Right ventricle myocardium inferior (tissue), 1 donor: ENCODE measurements at places on chromosomes 2 and 18. TPM values are rescaled to one million over a fixed set of nuclear protein-coding genes. Genes with fewer than 3 reads are reported as not detected.

Gene AMER3
- not detected for total RNA-seq

Gene MROH2A
- total RNA-seq = not detected

Gene LBX2
- 0.43 TPM for total RNA-seq

Gene TPO
- total RNA-seq = 5.2 TPM

Gene PKP4
- 47.9 TPM for total RNA-seq

Gene ZNF385B
- total RNA-seq = 0.35 TPM

Gene PAX3
- total RNA-seq = not detected

Gene SAG
- not detected for total RNA-seq

Gene CD8B2
- total RNA-seq = not detected

- no peak for DNase-seq
These were observed 544 bp downstream of the DNAJC27 start for GRCh38 chr2:24971286-24971535.

DNA sequence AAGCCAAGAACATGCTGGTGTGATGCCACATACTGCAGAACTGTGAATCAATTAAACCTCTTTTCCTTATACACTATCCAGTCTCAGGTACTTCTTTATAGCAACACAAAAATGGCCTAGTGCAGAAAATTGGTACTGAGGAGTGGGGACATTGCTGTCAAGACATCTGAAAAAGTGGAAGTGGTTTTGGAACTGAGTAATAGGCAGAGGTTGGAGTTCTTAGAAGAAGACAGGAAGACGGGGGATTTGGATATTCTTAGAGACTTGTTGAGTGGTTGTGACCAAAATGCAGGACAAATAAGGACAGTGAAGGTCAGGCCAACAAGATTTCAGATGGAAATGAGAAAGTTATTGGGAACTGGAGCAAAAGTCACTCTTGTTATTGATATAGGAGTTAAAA, 31.3 kb upstream of the CDH2 start:
- DNase-seq = no peak

DNA sequence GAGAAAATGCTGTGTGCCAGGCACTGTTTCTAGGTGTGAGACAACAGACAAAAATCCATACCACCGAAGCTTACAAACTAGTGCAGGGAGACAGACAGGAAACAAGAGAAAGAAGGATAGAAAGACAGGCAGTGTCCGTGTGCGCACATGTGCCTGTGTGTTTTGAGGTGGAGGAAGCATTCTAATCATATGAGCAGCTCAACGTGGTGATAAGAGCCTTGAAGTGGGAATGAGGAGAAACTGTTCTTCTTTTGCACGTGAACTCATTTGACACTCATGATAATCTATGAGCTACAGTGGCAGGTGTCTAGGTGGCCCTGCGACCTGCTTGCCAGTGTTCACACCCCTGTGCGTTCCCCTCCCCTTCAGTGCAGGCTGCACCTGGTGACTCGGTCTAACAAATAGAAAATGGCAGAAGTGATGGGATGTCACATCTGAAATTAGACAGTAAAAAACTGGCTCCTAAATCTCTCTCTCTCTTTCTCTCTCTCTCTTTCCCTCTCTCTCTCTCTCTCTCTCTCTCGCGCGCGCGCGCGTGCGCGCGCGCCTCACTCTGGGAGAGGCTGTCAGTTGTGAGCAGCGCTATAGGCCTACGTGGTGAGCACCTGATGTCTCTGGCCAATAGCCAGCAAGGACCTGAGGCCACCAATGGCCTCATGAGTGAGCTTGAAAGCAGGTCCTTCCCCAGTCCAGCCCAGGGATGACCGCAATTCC, 74.8 kb downstream of the EN1 start:
- no peak for DNase-seq

GRCh38 chr18:9971313-9971920, 57.6 kb downstream of the VAPA start:
- DNase-seq = no peak

GRCh38 chr2:187971893-187972292, 319.8 kb upstream of the GULP1 start:
- DNase-seq = no peak

GRCh38 chr2:220452561-220452960, 825.1 kb downstream of the SLC4A3 start:
- no peak for DNase-seq

DNA sequence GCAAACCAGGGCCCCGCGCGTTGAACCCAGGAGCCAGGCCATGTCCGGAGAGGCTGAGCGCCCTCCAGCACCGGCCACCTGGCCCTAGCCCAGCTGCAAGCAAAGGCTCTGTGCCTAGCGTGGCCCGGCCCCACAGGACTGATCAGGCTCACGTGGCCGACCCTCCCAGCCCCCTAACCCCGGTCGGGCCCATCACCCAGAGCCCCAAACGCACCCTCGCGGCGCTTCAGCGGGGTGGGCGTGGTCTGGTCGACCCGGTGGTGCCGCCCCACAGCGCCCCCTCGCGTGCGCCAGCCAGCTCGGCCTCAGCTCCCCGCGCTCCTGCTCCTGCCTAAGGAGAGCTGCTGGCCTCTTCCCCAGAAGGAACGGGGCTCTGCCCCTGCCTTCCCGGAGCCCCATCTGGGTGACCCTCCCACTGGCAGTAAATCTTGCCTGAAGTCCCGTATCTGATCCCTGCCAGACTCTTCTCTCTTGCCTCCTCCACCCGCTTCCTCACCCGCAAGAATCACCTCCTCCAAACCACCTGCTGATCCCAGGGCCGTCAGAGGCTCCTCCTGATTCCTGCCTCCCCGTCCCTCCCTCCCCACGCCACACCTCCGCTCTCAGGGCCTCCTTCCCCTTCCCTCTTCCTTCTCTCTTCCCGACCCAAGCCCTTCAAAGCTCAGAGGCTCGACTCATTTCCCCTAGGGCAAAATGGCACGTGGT, 12.3 kb upstream of the TEX51 start:
- peak; percentile 84 for DNase-seq

DNA sequence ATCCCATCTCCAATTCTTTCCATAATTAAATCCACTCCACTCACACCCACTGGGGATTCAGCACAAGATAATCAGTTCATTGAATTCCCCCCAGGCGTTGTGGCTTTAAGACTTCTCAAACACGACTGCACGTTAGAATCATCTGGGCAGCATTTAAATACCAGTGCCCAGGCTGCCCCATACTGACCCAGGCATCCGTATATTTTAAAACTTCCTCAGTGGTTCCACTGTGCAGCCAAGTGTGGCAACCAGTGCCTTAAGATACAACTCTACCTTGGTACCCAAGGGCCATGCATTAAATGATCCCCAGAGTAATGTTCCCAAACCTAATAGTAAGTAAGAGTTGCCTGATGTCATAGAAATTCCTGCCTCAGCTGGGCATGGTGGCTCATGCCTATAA, 54.3 kb upstream of the BZW1 start:
- no peak for DNase-seq

- DNase-seq = no peak
These were observed 144.0 kb downstream of the MSH2 start for GRCh38 chr2:47546994-47547393.

DNA sequence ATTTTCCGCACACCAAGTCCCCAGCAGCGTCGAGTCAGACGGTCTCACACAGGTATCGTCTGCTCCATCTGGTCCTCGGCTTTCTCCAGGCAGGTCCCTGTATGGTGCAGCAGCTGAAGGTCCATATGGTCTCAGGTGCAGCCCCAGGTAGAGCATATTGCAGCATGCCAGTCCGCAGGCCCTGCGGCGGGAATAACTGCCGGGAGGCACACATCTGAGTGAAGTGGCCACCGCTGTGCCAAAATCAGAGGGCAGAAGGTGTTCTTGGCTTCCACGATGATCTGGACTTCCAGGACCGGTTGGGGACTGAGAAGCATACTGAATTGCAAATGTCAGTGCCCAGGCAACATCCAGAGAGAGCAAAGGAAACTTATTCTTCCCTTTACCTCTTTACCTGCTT, 320.3 kb downstream of the RNF144A start:
- no peak for DNase-seq

GRCh38 chr2:200306196-200306930, at the start of gene SPATS2L:
Gene SPATS2L (plus strand): TSS chr2:200306693. CDS start chr2:200389245, 82,552 bp downstream.
- DNase-seq = peak; percentile 89

DNA sequence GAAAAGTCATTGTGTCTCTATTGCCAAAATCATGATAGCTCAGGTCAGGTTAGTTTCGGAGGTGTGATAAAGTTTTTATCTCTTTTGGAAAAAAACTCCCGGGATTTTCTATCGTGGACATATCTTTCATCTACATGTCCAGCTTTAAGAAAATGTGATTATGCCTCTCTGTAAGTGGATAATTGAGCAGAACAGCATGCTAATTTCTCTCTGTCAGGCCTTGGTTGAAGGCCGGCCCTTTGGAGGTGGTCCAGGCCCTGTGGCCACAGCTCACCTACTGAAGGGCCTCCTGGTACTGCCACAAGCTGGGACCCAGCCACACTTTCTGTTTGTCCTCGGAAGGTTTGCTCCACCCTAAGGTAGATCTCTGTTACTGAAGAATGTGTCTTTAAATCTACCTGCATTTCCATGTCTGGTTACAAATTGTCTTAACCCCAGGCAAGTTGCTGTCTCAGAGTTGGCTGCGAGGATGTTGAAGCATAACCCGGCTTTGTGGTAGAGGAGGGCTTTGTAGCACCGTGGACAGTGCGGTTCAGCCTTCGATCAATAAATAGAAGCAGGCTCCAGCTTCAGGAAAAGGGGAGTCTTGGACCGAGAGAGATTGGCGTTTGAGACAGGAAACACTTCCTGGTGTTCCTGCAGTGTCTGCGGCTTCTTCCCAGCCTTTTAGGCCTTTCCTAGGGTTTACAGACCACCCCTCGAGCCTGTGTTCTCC, 25.5 kb downstream of the TCF7L1 start:
- no peak for DNase-seq

GRCh38 chr2:189557373-189557772, 23.2 kb downstream of the SLC40A1 start:
- DNase-seq = no peak

DNA sequence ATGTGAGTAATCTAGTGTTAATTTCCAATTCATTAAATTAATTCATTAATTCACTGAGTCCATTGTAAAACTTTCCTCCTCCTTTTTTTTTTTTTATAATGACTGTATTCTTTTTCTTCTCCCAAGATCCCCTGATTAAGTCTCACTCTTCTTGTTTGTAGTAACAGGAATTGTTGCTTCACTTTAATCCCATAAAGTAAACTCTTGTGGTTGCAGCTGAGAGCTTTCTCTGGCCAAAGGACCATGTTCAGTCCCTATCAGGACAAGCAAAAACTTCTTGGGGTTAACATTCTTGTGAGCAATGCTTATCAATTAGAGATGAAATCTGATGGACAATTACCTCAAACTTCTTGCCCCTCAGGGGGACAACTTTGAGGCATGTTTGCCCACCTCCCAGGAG, 400.2 kb upstream of the SPHKAP start:
- DNase-seq = no peak

DNA sequence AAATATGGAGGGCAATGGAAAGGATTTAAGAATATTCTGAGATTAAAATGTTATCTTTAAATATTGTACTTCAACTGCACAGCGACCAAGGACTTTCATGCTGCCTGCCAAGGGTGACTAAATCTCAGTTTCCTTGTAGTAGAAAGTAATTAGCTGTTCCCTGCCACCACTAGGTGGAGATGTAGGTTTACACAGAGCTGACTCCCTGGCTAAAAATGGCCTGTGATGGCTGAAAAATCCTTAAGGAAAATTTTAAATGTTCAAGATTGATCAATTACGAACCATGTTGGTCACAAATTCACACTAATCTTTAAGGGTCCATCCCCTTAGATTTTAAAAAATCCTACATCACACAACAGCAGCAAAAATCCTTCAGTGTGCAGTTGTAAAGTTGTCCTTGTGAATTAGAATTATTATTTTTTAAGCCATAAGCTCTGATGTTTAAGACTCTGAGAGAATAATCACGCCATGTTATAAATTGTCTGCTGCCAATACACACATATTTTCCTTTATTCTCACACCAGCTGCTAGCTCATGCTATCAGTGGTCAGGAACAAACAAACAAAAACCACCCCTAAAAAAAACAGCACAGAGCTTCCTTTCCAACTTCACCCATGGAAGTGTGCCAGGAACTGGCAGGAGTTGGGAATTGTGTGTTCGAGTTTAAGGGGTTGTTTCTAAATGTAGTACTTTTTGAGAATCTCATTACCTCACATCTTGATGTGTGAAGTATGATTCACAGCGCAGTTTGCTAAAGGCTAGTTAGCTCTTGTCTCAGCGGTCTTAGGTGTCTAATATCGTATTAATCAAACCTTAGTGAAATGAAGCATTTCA, 399.8 kb downstream of the TMEM182 start:
- no peak for DNase-seq

DNA sequence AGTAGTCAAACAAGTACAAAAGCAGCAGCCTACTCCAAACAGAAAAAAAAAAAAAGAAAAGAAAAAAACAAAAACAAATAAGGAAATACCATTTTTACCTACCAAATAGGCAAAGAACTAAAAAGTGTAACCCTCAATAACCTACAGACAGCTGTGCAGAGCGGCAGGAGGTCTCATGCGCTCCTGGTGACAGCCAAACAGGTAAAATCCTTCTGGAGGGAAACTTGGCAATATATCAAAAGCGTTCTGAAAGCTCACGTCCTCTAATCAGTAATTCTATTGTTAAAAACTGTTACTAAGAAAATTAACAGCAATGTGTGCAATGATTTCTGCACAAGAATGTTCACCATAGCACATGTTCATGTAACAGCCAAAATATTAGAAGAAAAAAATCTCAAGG, 105.6 kb downstream of the AFF3 start:
- DNase-seq = no peak

DNA sequence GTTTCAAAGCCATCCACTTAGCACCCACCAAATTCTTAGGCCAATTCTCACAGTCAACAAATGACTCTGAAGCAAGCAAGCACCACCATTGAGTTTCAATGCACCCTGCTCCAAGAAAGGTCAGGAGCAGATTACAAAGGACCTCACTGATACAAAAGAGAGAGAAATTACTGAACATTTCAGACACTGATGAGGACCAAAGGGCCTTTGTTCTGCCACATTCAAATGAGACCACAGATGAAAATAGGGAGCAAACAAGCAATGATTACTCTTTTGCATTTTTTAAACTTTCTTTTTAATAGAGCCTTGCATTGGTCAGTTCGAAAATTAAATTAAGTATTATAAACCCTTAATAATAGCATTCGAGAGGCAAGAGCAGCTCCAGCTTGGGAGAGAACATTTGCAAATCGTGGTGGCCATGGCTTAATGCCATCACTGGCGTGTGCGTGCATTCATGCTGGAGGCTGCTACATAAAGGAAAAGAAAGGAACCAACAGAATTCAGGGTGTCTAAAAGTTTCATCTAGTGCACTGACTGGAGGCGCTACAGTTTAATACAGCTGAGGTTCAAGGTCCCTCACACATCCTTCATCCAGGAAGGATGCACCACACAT, 87.5 kb downstream of the KLF7 start:
- DNase-seq = no peak

DNA sequence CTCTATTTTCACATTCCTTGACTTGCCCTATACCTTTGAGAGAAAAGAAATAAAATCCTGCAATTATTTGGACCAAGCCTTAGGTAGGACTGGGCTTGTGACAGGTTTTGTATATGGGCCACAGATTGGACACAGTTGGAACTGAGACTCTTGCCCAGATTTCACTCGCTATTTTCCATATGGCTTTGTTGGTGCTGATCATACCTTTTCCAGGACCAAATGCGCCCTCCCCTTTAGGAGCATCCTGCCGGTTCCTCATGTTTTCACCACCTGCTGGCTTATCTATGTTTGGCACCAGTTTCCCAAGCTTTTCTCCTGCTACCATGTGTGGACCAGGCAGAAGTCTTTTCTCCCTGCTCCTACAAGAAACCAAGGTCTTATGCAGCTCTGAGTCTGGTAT, 494.9 kb downstream of the EPHA4 start:
- no peak for DNase-seq

GRCh38 chr2:207768866-207769596, 675 bp downstream of the FZD5 start:
- no peak for DNase-seq
